ENCODE measurements at places on chromosomes 3 and 15.

DNA sequence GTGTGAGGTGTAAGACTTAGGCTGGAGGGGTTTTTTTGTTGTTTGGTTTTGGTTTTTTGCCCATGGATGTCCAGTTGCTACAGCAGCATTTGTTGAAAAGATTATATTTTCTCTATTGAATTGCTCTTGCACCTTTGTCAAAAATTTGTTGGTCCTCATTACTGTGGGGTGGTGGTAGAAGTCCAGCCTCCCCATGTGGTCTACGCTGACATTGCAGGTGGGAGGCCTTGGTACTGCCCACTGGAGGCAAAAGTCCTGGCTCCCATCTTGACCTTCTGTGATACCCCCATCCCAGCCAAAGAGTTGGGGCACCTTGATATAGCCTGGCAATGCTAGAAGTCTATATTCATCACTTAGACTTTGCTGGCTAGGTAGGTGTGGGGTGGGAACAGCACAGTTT is 5.4 kb upstream of the RAB6B start:
- DNase-seq: no peak

DNA sequence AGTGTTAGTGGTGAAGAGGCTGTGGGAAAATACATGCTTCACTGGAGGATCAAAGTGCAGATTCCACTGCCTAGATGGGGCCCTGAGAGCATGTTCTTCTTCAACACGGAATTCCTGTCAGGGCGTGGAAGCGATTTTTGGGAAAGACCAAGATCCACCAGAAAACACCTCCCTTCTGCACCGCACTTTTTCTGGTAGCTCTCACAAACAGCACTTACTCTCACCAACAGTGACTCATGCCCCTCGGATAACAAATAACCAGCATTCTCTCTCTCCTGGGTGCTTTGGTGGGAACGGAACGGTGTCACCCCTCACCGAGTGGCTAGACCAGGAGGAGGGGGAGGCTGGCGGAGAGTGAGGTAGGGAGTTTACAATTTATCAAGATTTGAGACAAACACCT is 40.1 kb downstream of the ADAMTSL3 start:
- no peak for DNase-seq

- DNase-seq: no peak
These were observed 8.2 kb downstream of the ALG3 start for GRCh38 chr3:184240384-184241140.

GRCh38 chr3:37622999-37623883 is 238.4 kb upstream of the CTDSPL start:
- no peak for DNase-seq

GRCh38 chr3:25973122-25973521 is 183.2 kb downstream of the OXSM start:
- DNase-seq: no peak

DNA sequence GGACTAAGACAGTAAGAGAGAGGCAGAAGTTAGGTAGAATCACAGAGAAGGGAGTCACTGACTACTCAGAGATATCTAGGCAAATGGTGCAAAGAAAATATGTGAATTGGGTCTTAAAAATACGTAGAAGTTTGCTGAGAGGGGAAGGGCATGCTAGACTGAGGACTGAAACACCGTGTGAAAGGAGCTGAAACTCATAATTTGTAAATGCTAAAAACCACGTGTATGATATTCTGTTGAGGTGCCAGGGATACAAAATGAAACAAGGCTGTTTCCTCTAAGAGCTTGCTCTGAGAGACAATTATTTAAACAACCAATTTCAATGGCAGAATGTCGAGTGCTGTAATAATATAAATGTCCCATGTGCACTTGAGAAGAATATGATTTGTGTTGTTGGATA is 47.2 kb downstream of the NCK1 start:
- no peak for DNase-seq

DNA sequence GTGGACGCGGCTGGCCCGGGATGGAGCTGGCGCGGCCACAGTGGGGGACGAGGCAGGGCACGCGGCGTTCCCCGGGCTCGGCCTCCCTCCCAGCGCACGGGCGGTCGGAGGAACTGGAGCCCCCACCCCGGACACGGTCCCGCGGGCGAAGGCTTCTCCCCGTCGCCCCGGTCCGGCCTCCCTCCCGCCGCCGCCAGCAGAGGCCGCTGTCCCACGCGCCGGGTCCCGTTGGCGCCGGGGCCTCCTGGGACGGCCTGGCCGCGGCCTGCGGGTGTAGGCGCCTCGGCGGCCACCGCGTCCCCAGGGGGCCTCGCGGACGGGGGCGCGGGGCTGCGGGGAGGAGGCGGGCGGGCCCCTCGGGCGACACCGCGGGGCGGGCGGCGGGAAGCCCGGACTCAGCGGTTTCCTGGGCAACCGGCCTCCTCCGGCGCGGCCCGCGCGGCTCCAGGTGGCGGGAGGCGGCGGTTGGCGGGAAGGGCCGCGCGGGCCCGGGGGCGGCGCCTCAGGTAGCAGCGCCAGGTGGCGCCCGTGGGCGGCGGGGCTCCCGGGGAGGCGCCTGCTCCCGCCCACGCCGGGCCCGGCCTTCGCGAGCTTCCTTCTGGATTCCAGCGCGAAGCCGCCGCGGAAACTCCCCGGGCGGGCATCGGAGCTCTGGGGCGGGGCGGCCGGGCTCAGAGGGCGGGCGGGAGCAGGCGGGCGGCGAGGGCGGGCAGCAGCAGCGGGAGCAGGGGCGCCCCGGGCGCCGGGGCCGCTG is 26.7 kb downstream of the MELTF start:
- DNase-seq: peak; percentile 40

DNA sequence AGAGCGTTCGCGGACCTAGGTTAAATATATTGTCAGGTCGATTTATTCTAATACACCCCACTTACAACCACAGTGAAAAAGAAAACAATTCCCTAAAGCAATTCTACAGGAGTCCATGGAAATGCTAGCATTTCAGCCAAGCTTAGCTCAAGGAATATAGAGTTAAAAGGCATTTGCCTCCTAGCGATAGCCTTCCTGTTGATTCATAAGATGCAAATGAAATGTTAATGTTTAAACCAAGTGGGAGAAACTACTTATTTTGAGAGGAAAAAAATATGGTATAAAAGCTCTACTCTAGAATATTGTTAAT is 1.7 kb upstream of the ALCAM start:
- DNase-seq: no peak

DNA sequence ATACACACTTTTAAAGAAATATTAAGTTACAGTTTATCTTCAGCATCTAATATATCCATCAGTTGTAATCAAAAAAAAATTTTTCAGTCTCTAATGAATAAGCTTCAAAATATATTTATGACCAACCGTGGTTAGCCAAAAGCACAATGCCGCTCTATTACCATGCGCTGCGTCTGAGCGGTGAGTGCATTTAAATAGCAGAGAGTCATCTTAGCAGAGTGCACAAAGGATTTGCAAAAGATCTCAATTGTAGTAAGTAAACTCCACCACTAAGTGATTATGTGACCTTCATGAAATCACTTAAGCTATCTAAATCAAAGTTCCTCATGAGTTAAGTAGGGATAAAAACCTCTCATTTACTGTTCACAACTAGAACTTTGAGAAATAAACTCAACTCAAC is 4.9 kb downstream of the TP63 start:
- no peak for DNase-seq

DNA sequence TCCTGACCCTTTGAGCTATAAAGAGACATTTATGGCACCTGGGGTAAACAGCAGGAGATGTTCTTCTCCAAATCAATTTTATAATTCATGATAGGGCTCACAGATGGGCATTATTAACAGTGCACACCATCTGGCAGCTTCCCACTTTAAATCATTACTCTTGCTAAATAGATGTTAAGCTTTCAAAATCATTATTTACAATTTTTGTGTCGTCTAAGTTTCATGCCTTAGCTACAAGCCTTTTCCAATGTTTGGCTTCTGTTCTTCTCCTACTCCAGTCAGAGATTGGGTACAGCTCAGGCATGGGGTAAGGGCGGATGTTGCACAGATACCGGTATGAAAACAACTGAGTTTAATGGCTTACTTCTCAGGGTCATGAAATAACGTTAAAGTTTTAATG is 120.9 kb upstream of the PFN2 start:
- DNase-seq: no peak

GRCh38 chr3:126907557-126907956 is 75.4 kb upstream of the PLXNA1 start:
- no peak for DNase-seq

- no peak for DNase-seq
These were observed 1.1 kb upstream of the CSRNP1 start for GRCh38 chr3:39154280-39155021.

Measured in foreskin melanocyte (primary cell).